Activated CD4-positive, alpha-beta T cell treated with anti-CD3 and anti-CD28 coated beads, Interleukin-2, amount 50 U/mL, for 16 hours (primary cell): ENCODE measurements at places on chromosomes 7 and 10.

GRCh38 chr7:41472427-41473125 lies 230.3 kb downstream of the INHBA start:
- no peak for DNase-seq

DNA sequence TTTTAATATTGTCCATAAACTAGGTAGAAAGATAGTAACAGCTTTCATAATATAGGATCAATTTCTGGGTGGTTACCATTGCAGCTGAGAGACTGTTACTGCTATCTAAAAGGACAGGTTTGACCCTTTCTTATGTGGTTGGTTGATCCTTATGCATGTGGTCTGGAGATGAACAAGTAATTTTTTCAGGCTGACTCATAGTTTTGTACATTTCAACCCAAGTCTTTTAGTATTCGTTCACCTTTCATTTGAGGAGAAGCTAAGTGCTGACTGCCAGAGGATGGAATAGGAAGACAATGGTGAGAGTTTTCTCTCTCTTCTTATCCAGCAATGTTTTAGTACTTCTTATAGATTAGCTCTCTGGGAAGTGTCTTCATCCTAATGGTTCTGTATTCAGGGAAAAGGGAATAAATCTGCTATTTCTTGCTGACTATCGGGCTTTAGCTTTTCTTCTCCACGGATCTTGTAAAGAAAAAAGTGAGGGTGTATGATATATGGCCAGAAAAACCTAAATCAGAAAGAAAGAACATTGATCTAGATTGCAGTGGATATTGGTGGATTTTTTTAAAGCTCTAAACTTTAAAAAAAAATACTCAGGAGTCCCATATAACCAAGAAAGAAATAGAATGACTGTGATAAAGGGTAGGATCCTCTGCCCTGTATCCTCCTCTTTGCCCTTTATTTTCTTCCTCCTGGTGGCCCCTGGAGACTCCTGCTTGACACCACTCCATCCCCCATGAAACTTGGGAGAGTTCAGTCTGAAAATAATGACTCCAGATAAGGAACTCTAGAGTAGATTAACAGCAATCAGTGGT lies 88.0 kb downstream of the CPED1 start:
- peak; percentile 6 for DNase-seq

DNA sequence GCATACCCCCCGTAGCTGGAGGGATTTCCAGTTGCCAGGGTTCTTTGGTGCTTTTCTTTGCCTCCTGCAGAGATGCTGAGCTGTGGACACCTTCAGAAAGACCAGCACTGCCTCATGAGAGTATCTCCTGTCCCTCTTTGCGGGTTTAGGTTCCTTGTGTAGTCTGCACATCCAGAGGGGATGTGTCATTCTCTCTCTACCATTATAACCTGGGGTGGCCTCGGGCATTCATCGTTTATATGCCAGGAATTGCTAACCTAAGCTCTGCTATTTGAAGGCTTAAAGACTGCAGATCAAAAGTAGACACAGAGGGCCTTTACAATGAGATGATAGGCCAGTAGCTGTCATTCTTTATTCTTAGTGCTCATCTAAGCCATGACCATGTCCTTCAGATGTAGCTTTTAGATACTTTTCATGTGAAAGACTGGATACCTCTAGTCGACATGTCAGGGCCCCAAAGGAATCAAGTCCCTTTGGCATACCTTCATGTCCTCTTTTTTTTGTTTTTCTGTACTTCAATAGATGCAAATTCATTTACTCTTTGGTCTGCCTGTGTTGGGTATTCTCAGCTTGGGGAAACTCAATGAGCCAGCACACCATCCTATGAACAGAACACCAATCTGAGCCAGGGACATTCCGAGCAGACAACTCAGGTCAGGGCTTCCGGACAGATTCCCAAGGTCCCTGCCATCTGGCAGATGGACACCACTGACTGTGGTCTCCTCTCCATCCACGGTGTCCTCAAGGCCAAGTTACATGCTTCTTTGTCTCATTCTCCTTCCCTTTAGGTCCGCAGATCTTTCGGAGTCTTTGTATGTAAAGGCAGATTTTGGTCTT lies 129.3 kb downstream of the NRF1 start:
- DNase-seq: no peak

GRCh38 chr7:50822110-50822509 lies 39.4 kb upstream of the GRB10 start:
- no peak for DNase-seq

DNA sequence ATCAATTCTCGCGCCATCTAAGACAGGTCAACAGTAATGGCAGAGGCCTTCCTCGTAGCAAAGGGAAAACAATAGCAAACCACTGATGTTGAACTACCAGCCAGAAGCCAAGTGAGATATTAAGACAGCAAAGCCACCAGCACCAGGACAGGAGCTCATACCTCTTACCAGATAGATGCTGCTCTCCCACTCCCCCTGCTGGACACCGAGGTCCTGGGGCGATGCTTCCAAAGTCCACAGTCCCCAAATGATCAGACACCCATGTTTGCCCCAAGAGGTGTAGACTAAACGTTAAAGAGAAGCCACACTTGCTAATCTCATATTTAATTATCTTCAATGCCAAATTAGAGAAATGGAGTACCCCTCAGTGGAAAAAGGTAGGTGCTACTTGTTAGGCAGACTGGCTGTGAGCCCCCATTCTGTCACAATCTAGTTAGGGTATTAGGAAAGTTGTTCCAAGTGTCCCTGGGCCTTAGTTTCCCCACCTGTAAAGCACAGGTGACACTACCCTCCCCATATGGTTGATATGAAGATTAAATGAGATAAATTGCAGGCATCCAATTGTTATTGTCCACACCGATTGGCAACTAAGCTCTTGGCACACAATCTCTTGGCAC lies 39.9 kb downstream of the TOMM7 start:
- peak; percentile 78 for DNase-seq

- no peak for DNase-seq
These were observed 3.1 kb upstream of the CAPZA2 start for GRCh38 chr7:116859323-116859722.

GRCh38 chr7:31764462-31764861 lies 77.4 kb downstream of the PPP1R17 start:
- no peak for DNase-seq

GRCh38 chr7:101906291-101907240 lies 89.1 kb downstream of the CUX1 start:
- no peak for DNase-seq

DNA sequence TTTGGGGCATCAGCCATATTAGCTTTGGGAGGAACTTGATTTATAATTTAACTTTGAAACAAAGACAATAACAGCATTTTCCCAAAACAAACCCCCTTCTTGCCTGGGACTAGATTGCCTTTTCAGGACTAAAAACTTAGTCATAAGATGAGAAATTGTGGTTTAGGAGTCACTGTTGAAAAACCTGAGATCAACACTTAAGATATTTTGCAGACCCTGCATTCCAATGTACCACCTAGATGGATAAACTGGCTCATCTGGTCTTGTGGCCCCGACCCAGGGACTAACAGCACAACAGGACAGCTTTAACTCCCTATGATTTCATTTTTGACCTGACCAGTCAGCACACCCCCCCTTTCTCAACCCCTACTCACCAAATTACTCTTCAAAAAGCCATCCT lies 1165.4 kb downstream of the XPNPEP1 start:
- DNase-seq: no peak

DNA sequence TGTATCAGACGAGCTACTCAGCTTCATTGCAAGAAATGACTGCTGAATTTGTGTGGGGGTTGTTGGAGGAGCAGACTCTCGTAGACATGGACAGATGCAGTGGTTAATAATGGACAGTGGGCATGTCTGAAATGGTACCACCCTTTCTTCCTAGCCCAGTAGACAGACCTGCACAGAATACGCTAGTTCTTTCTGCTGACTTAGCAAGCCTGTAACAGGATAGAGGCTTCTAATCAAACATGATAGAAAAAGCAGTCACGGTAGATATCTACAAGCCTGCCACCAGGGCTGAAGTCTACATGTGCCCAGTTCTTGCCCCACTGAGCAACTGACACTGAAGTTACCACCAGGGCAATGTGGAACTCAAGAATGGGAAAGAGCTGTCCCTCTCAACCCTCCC lies 188.0 kb downstream of the FANK1 start:
- DNase-seq: no peak

GRCh38 chr10:60282771-60283353 lies 106.8 kb downstream of the ANK3 start:
- no peak for DNase-seq

DNA sequence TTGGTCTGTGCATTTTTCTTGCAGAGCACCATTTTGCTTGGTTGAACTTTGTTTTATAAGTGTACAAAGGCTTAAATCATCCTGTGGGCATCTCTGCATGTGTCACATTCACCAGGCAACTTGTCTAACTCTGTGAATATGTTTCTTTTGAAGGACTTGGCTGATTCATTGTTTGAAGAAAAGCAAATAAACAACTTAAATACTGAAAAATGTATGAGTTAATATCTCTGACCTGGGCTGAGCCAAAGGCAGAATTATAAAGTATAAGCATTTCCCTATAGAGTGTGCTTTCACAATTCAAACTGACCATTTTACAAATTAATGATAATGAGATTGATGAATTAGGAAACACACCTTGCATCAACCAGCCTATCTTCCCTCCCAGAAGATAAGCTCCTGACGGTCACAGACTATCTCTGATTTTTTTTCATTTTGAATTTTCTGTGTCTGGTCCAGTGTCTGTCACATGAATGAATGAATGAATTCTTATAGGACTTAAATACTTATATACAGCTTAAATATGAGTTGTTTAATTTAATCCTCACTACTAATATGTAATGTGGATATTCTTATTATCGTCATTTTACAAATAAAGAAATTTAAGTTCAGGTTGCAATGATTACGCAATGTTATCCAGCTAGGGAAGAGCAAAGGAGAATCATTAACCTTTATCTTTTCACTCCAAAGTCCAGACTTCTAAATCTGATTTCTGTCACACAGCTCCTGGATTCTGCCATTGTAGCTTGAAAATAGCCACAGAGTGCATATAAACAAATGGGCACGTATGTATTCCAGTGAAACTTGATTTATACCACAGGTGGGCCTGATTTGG lies 182.0 kb upstream of the PHYHIPL start:
- no peak for DNase-seq

- no peak for DNase-seq
These were observed 254.1 kb downstream of the ADARB2 start for GRCh38 chr10:1483246-1483645.

DNA sequence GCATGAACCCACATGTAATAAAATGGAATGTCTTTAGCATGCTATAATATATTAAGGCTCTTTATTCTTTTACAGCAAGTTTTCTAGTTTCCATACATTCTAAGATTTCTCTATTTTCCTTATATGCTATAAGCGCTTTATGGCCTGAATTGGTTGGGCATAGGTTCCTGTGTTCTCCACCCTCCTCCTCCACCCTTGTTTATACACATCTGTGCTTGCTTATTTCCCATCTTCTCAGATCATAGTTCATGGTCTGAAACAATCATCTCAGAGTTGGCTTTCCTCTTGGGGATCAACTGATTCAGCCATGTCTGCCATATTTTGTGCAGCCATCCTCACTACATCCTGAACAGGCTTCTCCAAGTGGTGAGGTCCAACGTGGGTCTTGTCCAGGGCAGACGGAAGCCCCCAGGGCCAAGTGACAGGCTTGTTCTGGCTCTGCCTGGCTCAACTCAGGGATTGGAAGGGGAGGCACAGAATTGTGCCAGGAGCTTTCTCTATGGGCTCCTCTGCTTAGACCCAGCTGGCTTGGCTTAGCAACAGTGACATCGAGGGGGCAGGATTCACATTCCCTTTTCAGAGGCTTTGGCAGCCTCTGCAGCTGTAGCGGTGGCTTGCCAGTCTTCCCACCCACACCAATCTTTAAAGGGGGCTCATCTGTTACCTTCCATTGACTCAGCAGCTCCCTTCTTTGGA lies 327.3 kb downstream of the PTEN start:
- DNase-seq: no peak

DNA sequence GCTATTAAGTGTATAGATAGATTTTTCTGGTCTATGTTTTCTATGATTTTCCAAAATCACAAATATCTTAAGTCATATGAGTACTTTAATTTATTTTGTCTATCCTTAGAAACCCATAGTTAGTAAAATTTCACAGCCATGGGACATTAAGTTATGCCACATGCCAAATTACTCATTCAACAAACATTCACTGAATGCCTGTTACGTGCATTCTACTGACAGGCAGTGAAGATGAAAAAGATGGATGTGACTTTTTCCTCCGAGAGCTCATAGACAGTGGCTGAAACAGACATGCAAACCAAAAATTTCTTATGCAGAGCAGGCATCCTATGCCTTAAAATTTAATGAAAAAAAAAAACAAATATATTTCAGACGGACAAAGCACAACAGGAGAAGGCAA lies 84.9 kb downstream of the CHRM2 start:
- no peak for DNase-seq

- no peak for DNase-seq
These were observed 313.1 kb downstream of the CALN1 start for GRCh38 chr7:72098807-72099580.

DNA sequence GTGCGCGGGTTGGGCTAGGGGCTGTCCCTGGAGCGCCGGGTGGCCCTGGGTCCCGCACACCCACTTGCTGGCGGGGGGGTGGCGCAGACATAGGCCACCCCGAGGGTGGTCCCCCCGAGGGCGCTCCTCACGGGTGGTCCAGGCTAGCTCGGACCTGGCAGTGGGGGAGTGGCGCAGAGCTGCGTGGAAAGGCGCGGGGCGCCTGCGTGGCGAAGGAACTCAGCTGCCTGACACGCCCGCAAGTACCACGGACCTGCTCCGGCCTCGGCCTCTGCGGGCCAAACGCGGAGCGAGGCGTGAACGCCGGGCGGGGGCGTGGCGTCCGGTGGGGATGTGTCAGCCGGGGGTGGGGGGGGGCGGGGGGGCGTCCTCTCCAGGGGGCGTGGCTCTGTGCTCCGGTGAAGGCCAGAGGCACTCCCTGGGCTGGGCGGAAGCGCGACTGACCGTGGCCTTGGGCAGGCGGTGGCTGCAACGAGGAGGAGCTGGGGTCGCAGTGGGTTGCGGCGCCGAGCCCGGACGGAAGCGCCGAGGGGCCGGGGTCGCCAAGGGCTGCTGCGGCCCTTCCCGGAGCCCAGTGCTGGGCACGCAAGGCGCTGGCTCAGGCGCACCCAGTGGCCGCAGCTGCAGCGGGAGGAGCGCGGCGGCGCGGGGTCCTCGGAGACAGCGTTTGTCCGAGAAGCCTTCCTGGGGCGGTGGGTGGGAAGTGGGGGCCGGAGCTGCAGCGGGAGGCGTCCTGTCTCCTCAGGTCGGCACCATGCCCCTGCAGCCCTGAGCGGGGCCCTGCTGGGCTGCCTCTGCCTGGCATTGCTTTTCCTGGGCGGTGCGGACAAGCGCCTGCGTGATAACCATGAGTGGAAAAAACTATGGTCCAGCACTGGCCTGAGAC lies 58.9 kb upstream of the NUPR2 start:
- no peak for DNase-seq

DNA sequence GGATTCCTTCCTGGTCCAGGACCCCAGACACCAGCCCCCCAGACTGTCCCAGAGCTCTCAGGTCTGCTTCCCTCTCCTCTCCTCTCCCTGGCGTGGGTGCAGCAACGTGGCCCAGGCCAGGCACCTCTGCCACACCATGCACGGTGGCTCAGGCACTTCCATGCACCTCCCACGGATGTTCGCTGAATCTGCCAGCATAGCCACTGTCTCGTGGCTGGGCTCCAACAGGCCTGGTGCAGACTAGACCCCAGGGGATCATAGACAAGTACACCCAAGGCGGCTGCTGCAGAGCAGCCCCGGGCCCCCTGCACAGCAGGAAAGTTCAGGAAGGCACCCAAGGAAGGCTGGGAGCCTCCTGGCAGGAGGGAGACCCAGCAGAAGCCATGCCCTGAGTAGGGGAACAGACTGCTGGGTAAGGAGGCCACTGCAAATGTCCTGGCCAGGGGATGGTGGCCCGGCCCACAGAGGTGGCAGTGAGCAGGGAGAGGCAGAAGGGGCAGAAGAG lies 4.4 kb downstream of the RASGEF1A start:
- DNase-seq: no peak
